ENCODE measurements at places on chromosomes 7 and 10. TPM values are rescaled to one million over a fixed set of nuclear protein-coding genes. Genes with fewer than 3 reads are reported as not detected.

PSAP gene
- 945 TPM for total RNA-seq

NUPR2 gene
- 10.1 TPM for total RNA-seq

ZNF804B gene
- total RNA-seq = not detected

DLX5 gene
- total RNA-seq = not detected

OR2A12 gene
- not detected for total RNA-seq

SMO gene
- 11.8 TPM for total RNA-seq

SP8 gene
- total RNA-seq = not detected

CISD1 gene
- total RNA-seq = 13.2 TPM

DNA sequence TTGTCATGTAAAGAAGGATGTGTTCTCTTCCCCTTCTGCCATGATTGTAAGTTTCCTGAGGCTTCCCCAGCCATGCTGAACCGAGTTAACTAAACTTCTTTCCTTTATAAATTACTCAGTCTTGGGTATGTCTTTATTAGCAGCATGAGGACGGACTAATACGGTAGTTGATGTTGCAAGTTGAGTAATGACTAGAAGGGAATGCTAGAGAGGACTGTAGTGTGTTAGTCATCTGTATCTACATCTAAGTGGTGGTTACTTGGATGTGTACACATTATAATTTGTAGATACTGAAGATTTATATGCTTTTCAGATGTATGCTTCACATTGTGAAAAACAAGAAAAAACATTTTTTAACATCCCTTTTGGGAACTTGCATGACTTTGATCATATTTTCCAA is 244.6 kb downstream of the POLR1F start:
- H3K36me3 ChIP-seq = no peaks in the 10 kb centered on the region
- no peak overlapping the region for H3K4me3 ChIP-seq
- H3K27ac ChIP-seq = no peak overlapping the region
- no peaks in the 10 kb centered on the region for H3K27me3 ChIP-seq
- no peak for DNase-seq

GRCh38 chr10:65491799-65492198 is 1434.0 kb upstream of the LRRTM3 start:
- no peak for DNase-seq
- no peaks in the 10 kb centered on the region for H3K27me3 ChIP-seq
- H3K27ac ChIP-seq = no peak overlapping the region
- H3K4me3 ChIP-seq = no peak overlapping the region
- H3K36me3 ChIP-seq = no peaks in the 10 kb centered on the region

DNA sequence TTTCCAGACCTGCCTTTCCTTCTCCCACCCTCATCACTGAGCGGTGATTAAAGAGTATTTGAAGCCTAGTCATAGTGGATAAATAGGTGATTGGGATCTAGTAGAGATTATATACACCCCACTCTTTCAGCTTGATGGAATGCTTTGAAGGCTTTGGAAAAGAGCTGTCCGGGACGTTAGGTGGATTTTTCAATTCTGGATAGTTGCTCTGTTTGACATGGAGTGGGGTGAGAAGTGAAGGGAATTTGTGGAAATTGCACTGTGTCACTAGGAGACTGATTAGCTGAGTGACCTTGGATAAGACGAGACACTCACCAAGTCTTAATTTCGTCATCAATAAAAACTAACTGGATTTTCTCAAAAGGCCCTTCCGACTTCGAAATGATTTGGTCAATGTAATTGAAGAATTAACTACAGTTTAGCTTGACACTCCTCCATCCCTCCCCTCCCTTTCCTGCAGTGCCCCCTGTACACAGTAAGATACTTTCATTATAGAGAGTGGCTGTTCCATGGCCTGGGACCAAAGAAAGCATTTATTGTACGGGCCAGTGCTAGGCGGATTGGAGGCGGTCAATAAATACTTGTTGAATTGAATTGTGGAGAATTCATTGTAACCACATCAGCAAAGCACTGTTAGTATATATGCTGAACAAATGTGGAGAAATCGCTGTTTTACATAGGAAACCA is 962 bp downstream of the ZKSCAN1 start:
- H3K27me3 ChIP-seq = no peaks in the 10 kb centered on the region
- peak overlapping the region; percentile 100 for H3K4me3 ChIP-seq
- no peaks in the 10 kb centered on the region for H3K36me3 ChIP-seq
- H3K27ac ChIP-seq = peak overlapping the region; percentile 99
- peaks cover 10% of the 10 kb centered on the region for H3K4me1 ChIP-seq

DNA sequence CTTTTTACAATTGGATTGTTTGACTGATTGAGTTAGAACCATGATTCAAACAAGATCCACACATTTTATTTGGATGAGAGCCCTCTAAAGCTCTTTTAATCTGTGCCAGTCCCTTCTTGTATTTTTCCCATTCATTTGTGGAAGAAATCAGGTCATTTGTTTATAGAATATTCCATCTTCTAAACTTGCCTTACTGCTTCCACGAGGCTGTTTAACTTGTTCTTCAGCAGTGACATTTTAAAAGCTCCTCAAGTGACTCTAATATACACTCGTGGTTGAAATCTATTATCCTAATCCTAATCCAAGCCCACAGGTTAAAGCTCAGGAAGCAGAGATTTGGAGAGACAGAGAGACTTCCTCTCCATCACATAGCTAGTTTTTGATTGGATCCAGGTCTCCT is 155.4 kb upstream of the SVIL start:
- no peaks in the 10 kb centered on the region for H3K4me1 ChIP-seq
- no peak overlapping the region for H3K4me3 ChIP-seq
- peak overlapping the region; percentile 34 for H3K27ac ChIP-seq
- no peaks in the 10 kb centered on the region for H3K27me3 ChIP-seq
- no peak for DNase-seq

GRCh38 chr7:156155988-156156733 is 343.9 kb upstream of the SHH start:
- H3K4me1 ChIP-seq = no peaks in the 10 kb centered on the region
- DNase-seq = no peak
- H3K27me3 ChIP-seq = no peaks in the 10 kb centered on the region
- no peak overlapping the region for H3K4me3 ChIP-seq
- no peak overlapping the region for H3K27ac ChIP-seq
- H3K36me3 ChIP-seq = no peaks in the 10 kb centered on the region

DNA sequence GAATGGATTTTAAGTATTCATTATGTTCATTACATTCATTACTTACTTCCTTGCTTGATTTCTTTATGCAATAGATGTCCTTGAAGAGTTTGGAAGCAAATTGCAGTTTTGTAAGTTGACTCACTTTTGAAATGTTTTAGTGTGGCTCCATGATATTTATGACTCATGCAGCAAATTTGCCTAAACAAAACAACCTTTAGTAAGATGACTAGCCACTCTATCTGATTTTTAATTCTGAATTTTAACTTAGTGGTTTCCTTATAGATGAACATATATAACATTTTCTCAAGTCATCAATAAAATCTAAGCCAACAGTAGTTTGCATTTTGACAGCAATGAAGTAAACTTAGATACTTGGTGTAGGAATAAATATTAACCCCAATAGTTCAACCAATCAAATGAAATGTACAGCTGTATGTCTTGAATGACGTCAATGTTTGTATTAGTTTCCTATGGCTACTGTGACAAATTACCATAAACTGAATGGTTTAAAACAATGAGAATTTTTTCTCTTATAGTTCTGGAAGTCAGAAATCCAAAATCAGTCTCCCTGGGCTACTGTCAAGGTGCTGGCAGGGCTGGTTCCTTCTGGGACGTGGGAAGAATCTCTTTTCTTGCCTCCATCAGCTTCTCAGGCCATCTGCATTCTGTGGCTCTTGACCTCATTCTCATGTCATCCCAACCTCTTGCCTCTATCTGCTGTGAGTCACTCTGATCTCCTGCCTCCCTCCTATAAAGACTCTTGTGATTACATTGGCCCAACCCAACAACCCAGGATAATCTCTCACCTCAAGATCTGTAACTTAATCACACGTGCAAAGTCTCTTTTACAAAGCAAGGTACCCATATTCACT is 73.4 kb downstream of the AHR start:
- H3K27ac ChIP-seq = peak overlapping the region; percentile 79
- no peak for DNase-seq
- H3K27me3 ChIP-seq = no peaks in the 10 kb centered on the region
- H3K36me3 ChIP-seq = no peaks in the 10 kb centered on the region
- no peak overlapping the region for H3K4me3 ChIP-seq

GRCh38 chr7:107441581-107442422 is 28.1 kb upstream of the GPR22 start:
- H3K4me3 ChIP-seq = no peak overlapping the region
- no peaks in the 10 kb centered on the region for H3K27me3 ChIP-seq
- no peaks in the 10 kb centered on the region for H3K4me1 ChIP-seq
- H3K36me3 ChIP-seq = no peaks in the 10 kb centered on the region
- H3K27ac ChIP-seq = no peak overlapping the region

- no peak for DNase-seq
- no peaks in the 10 kb centered on the region for H3K4me1 ChIP-seq
- H3K4me3 ChIP-seq = no peak overlapping the region
- no peaks in the 10 kb centered on the region for H3K36me3 ChIP-seq
- no peak overlapping the region for H3K27ac ChIP-seq
These were observed 768.6 kb downstream of the CNTNAP2 start for GRCh38 chr7:146885231-146885630.

GRCh38 chr7:156975620-156976019 is 26.1 kb downstream of the NOM1 start:
- H3K27me3 ChIP-seq = no peaks in the 10 kb centered on the region
- no peak overlapping the region for H3K27ac ChIP-seq
- H3K4me1 ChIP-seq = no peaks in the 10 kb centered on the region
- no peaks in the 10 kb centered on the region for H3K36me3 ChIP-seq

GRCh38 chr7:37211097-37211880 is 237.4 kb downstream of the ELMO1 start:
- H3K27ac ChIP-seq = peak overlapping the region; percentile 76
- DNase-seq = no peak
- H3K27me3 ChIP-seq = no peaks in the 10 kb centered on the region
- H3K4me1 ChIP-seq = no peaks in the 10 kb centered on the region
- no peak overlapping the region for H3K4me3 ChIP-seq

Measured in breast epithelium (tissue), 4 donors.